ENCODE measurements at places on chromosomes 7 and 10.

- DNase-seq, result no peak
Observed at GRCh38 chr7:154783281-154783909, 219.5 kb downstream of the PAXIP1 start.

- DNase-seq, result no peak
Observed at GRCh38 chr7:99255463-99255862, 17.2 kb upstream of the MYH16 start.

DNA sequence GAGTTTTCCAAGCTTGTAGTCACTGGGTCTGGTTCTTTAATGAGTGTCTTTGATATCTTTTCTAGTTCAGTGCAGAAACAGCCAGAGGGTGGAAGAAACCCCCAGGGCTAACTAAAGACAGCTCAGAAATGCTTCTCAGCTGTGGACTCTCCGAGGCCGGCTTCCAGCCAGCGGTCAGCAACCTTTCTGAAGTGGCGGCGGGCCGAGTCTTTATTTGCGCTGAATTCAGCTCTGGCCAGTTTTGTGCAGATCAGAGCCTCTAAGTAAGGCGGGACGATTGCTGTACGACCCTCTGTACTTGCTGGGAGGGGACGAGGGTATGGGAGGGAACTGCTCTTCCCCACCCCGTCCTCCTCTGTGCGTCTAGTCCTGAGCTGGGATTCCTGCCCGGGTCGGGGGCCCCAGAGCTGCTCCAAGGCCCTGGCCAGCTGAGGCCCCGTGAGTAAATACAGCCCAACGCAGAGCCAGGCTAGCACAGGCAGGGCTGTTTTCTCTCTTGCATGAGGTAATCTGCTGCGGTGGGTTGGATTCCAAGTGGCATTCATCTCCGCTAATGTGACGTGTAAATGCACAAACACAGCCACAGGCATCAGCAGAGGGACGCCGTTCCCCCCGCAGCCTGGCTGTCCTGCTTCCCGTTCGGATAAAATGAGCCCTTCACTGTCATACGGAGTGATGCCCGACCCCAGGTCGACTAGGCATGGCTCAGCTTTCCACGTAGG lies 159.8 kb downstream of the PIP4K2A start:
- no peak for DNase-seq

- DNase-seq, result no peak
Observed at GRCh38 chr7:3027005-3027845, 16.4 kb downstream of the CARD11 start.

- DNase-seq, result no peak
Observed at GRCh38 chr10:90743291-90743690, 114.5 kb downstream of the HTR7 start.

DNA sequence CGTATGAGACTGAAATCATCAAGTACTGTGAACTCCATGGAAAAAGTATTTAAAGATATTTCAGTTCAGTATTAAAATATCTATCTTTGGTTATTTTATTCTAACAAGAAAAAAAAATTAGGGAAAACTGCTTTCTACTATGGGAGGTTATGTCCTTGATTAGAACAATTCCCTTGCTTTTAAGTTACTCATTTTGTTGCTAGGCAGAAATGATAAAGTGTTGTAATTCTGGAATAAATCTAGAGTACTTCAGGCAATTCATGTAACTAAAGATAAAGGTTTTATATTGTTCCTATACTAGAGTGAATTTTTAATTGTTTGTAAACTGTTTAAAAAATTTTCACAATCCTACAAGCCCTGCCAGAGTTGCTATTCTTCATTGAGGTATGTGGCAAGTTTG lies 92.0 kb downstream of the BBS9 start:
- no peak for DNase-seq
